ENCODE measurements at places on chromosomes 16 and 17.

GRCh38 chr16:87597324-87597830, 4.9 kb upstream of the JPH3 start:
- DNase-seq, result no peak

GRCh38 chr17:39750131-39751015, 12.6 kb downstream of the GRB7 start:
- no peak for DNase-seq

GRCh38 chr16:11805556-11805955, 8.5 kb upstream of the ZC3H7A start:
- no peak for DNase-seq

GRCh38 chr17:27751166-27751565, 49.2 kb downstream of the NOS2 start:
- DNase-seq, result no peak

GRCh38 chr17:58420827-58421226, 3.5 kb upstream of the RNF43 start:
- no peak for DNase-seq

DNA sequence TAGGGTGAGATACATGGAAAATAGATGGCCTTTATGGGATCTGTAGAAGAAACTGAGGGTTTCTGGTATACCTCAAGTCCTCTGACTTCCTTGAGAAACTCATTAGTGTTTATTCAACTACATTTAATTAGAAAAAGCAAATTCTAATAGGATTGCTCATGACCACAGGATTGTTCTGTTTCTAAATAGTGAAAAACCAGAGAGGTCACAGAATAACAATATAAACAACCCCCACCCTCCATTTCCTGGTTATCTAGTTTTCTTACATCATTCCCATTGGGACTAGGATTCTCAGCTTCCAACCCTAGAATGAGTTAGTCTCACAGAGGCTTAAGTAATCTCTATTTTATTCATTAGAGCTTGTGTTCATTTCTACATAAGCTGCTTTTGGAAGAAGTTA, 30.0 kb downstream of the SF3B3 start:
- peak; percentile 92 for DNase-seq

- no peak for DNase-seq
Measured at GRCh38 chr16:46949241-46949892, 24.1 kb downstream of the DNAJA2 start.

- no peak for DNase-seq
Measured at GRCh38 chr16:62548095-62548494, 511.9 kb upstream of the CDH8 start.

DNA sequence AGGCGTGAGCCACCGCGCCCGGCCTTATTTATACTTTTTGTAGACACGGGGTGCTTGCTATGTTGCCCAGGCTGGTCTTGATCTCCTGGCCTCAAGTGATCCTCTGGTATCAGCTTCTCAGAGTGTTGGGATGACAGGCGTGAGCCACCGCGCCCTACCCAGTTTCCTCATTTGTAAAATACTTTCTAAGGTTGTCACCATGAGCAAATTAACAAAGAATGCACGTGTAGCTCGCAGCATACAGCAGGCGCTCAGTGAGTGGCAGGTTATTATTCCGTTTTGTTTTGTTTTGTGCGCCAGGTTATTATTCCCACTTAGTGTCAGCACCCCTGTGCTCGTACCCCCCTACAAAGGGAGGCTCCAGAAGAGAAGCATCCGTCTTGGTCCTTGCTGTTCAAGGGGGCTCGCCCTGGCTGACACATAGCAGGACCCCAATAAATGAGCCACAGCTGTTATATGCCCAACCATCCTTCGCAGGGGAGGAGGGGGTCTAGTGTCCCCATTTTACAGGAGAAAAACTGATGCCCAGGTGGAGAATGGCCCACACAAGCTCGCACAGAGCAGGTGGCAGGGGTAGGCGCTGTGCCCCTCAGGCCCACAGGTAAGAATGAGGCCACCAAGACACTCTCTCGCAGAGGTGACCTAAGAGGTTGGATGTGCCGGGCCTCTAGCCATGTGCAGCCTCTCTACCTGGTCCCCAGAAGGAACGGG, 686 bp upstream of the MIEF2 start:
- no peak for DNase-seq

- DNase-seq, result no peak
Measured at GRCh38 chr17:78985395-78985794, 5.7 kb upstream of the LGALS3BP start.

DNA sequence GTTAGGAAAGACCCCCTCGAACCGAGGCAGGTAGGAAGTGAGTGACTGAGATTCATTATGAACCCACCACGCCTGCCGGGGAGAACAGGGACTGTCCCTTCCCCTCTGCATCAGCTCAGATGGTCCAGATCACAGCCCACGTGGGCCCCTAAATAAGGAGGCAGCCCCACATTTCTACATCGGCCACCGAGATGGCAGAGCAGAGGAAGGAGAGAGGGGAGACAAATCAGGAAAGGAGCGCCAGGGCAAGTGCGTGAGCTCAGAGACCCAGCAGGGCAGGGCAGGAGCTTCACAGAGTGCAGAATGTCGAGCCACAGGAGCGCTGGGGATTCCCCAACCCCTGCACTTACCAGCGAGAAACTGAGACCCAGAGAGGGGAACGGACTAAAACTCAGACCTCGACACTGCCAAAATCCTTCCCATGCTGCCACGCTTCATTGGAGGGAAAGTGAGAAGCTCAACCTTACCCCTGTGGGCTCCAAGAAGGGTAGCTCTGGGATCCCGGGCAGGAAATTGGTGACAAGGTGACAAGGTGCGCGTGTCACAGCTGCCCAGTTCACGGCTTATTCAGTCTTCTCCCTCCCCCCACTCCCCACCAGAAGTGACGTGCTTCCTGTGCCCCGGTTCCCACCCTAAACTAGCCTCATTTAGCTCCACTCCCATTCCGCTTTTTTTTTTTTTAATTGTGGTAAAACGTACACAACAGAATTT, at the start of gene ICAM2:
TSS of gene ICAM2 (minus strand) at position 578 of the 711 bp plus-strand sequence. CDS start 13,942 bp downstream, outside the sequence.
- DNase-seq, result no peak

GRCh38 chr17:54439816-54440215, 460.8 kb upstream of the TOM1L1 start:
- no peak for DNase-seq

GRCh38 chr17:26792486-26792885, 501.4 kb upstream of the WSB1 start:
- DNase-seq, result peak; percentile 10

DNA sequence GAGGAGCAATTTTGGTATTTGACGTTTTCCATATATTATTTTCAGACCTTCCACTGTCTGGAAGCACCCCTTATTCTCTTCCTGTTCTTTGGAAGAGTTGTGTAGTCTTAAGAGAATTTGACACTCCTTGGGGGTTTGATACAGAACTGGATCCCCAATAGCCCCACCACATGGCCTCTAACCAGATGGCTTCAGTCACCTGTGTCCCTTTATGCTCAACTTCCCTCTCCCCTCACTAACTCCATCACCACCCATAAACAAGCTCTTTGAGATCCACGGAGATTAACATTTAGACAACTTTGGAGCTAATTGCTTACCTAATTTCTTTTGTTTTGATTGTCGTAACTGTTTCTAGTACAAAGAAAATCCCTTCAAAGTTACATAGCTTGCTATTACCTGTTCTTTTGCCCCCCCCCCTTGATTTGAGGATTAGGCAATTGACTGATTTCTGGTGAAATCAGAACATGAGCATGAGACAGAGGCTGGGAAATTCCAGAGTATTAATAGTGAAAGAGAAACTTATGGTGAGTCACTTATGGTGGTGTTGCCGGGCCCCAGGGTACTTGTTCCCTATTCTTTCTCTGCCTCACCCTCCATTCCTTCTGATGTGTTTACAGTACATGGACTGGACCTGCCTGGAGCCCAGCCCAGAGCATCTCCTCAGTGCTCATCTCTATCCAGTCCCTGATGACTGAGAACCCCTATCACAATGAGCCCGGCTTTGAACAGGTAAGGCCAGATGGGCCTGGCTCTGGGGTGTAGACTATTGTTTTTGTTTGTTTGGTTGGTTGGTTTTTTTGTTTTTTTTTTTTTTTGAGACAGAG, 7.5 kb downstream of the UBE2Z start:
- peak; percentile 95 for DNase-seq

GRCh38 chr17:77109159-77109759, 31.5 kb upstream of the SEC14L1 start:
- no peak for DNase-seq

GRCh38 chr17:19717031-19717360, 612 bp upstream of the SLC47A2 start:
- no peak for DNase-seq

DNA sequence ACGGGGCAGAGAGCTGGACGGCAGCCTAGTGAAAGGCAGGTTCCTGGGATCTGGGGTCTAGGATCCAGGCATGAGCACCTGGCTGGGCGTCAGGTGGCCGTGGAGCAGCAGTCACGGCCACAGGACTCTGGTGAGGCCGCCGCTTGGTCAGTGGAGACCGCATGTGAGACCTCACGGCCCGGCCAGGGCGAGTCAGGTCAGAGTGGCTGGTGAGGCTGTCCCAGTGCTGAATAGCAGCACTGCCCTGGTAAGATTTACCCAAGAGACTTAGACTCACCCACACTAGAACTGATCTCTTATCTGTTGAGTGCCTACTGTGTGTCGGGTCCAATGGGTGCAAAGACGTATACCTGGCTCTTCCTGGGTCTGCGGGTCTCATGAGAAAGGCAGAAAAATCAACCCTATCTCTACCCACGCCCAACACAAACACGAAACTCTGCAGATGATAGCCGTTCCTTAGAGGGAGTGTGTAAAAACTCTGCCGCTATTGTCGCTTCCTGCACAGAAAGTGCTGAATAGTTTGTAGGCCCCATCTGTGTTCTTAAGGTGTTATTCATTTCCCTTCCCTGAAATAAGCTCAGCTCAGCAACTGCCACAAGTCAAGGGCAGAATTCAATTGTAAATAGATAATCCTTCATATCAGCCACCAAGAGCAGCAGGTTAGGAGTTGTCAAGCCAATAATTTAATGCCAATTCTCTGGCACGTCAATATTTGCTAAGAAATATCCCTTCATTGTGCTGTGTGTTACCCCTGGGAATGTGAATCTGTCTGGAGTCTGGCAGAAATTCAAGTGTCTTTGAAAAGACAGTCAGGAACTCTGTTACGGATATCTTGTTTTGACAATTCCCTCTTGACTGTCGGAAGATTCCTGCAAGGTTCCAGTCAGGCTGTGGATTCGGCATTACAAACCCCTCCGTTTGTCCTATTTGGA, 240.0 kb downstream of the NTN1 start:
- no peak for DNase-seq

DNA sequence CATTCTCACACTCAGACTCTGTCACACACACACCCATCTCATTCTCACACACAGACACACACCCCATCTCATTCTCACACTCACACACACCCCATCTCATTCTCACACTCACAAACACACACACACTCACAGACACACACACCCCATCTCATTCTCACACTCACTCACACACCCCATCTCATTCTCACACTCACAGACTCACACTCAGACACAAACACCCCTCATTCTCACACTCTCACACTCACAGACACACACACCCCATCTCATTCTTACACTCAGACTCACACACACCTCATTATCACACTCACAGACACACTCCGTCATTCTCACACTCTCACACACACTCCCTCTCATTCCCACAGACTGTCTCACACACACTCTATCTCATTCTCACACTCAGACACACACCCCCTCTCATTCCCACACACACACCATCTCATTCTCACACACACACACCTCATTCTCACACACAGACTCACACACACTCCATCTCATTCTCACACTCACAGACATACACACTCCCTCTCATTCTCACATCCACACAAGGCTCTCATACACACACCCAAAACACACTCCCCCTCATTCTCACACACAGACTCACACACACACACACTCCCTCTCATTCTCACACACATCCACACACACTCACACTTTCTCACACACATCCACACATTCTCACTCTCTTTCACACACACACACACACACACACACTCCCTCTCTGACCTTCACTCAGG, 2.9 kb downstream of the ASGR1 start:
- no peak for DNase-seq

- DNase-seq, result no peak
Measured at GRCh38 chr16:81798311-81799137, 19.4 kb downstream of the PLCG2 start.

GRCh38 chr16:53809088-53809932, 105.4 kb downstream of the FTO start:
- DNase-seq, result peak; percentile 91

- DNase-seq, result peak; percentile 32
Measured at GRCh38 chr17:28756049-28756804, 12.4 kb downstream of the TRAF4 start.

GRCh38 chr17:17391668-17392370, 85.0 kb upstream of the MED9 start:
- no peak for DNase-seq

DNA sequence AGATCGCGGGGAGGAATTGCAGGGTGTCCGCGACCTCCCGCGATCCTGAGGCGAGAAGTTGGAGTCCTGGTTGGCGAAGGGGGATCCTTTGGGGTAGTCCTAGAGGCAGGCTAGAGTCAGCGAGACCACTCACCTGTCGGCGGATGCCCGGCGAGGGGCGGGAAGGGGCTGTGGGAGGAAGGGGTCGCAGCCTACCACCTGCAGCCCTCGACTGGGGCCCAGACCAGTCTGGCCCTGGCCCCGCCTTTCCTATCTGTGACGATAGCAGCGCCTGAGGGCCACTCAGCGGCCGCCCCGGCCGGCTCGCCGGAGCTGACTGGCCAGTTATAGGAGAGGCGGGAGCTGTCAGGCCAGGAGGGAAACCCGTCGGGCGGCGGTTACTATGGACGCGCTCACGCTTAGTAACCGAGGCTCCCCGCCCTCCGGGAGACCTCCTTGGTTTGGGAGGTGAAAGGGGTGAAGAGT, at the start of gene TEKT3:
TSS of gene TEKT3 (minus strand) at position 213 of the 465 bp plus-strand sequence. CDS start 10,012 bp downstream, outside the sequence.
- DNase-seq, result peak; percentile 68

DNA sequence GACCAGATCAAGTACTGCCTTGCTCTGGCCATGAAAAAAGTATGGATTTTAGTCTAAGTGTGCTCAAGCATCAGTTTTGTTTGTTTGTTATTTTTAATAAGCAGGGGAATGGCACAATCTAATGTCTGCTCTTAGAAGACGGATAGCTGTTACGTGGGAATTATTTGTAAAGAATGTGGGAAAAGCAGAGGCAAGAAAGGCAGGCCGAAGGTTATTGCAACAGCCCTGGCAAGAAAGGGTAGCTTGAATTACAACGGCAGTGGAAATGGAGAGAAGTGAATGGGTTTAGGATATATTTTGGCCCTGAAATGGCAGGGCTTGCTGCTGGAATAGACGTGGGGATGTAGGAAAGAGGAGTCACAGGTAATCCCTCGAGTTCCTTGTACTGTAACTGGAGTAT, 987 bp upstream of the HASPIN start:
- DNase-seq, result no peak

GRCh38 chr16:89349947-89350633, 132.6 kb downstream of the ZNF778 start:
- no peak for DNase-seq

GRCh38 chr16:17269439-17269838, 201.3 kb downstream of the XYLT1 start:
- DNase-seq, result peak; percentile 9

GRCh38 chr16:17417740-17418139, 53.0 kb downstream of the XYLT1 start:
- no peak for DNase-seq

Measured in cardiac fibroblast (primary cell).